NCI-H446 treated with DMSO at 0.1 percent for 48 hours (cell line): ENCODE measurements at places on chromosomes 13 and 19.

- DNase-seq, result no peak
Measured at GRCh38 chr19:2266183-2266993, 10.2 kb upstream of the JSRP1 start.

GRCh38 chr19:29031216-29031615 lies 181.7 kb downstream of the UQCRFS1 start:
- DNase-seq, result no peak

DNA sequence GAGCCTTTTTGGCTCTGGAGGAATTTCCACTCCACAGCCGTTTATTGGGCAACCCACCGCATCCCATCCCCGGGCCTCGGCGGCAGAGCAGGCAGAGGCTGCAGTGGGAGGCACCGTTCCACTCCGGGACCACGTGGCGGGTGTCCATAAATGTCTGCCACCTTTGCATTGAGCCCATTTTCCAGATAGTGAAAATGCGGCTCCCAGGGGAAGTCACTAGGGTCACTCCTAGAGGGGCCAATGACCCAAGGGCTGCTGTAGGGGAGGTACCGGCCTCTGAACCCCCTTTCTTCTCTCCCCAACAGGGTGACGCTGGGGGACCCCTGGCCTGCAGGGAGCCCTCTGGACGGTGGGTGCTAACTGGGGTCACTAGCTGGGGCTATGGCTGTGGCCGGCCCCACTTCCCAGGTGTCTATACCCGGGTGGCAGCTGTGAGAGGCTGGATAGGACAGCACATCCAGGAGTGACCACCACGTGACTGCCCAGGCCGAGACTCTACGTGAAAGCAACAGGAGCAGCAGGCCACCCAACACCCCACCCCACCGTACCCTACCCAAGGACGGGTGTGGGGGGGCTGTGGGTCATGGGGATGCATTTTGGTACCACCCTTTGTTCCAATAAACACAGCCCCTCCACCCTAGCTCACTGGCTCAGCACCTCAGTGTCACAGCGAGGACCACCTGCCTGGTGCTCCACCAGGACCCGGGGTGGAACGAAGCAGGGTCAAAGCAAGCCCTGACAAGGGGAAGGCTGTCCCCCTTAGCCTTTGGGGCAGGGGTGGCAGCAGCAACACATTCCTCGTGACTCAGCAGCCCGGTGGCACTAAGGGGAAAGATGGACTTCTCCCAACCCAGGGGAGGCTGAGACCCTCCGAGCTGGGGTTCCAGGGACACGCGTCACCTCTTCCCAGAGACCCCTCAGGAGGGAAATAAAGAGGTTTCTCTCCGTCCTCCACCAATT lies 1.5 kb downstream of the TIMM13 start:
- DNase-seq, result no peak

GRCh38 chr19:29893606-29894284 lies 48.3 kb upstream of the URI1 start:
- no peak for DNase-seq

DNA sequence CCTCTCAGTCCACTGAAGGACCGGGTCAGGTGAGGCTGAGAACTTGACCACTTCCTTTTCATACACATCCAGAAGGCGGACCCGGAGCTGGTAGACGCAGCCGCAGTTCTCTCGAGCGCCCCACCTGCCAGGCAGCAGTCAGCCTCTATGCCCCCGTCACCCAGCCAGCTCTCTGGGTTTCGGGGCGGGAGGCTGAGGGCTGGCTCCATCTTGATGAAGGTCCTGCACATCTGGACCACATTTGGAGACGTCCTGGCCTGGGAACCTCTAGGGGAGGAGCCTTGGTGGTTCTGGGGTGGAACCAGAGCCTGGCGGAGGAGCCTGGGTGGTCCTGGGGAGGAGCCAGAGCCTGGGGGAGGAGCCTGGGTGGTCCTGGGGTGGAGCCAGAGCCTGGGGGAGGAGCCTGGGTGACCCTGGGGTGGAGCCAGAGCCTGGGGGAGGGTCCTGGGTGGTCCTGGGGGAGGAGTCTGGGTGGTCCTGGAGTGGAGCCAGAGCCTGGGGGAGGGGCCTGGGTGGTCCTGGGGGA lies 14.3 kb downstream of the MRPS12 start:
- DNase-seq, result no peak

DNA sequence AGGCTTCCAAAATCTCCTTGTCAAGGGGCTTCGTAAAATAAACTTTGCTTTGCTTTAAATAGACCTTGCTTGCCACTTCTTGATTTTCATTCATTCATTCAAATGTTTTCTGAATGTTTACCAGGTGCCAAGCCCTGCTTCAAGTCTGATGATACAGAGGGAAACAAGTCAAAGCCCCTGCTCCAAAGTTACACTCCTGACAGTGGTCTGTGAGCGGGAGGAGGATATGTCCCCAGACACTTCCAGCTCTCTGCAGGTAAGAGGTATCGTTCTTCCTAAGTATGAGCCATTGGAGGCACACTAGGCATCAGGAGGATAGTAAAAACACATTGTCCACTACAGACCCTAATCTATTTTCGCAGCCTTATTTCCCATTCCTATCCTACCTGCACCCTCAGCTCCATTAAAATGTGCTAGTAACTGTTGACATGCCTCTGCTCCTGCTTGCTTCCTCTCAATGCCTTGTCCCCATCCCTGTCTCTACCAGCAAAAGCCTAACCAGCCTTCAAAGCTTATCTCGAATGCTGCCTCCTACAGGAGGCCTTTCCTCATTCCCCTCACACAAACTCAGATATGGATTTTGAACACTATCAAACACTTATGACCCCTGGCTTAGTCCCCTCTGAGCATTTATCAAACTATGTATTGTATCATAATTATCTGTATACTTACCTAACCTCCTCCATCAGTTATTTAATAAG lies 6.2 kb upstream of the WBP4 start:
- no peak for DNase-seq

DNA sequence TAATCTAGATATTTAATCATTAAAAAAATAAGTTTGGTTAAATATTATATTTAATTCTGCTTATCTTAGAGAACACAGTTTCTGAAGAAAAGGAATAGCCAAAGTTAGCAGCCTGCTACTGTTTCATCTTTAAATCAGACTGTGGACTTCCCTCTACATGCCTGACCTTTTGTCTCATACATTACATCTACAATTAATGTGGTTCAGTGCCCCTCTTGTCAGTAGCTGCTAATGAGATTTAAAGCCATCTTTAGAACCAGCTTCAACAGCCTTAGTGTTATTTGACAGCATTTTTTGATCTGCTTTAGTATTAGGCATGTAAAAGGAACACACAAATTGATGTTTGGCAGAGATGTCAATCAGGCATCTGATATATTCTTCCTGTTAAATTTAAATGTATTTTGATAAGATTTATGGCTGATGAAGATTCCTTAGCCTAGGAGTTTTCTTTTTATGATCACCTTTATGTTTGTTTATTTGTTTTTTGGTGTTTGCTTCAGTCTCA lies 1925.8 kb upstream of the PRR20A start:
- DNase-seq, result no peak

GRCh38 chr13:105219651-105220050 lies 1315.8 kb downstream of the EFNB2 start:
- no peak for DNase-seq

DNA sequence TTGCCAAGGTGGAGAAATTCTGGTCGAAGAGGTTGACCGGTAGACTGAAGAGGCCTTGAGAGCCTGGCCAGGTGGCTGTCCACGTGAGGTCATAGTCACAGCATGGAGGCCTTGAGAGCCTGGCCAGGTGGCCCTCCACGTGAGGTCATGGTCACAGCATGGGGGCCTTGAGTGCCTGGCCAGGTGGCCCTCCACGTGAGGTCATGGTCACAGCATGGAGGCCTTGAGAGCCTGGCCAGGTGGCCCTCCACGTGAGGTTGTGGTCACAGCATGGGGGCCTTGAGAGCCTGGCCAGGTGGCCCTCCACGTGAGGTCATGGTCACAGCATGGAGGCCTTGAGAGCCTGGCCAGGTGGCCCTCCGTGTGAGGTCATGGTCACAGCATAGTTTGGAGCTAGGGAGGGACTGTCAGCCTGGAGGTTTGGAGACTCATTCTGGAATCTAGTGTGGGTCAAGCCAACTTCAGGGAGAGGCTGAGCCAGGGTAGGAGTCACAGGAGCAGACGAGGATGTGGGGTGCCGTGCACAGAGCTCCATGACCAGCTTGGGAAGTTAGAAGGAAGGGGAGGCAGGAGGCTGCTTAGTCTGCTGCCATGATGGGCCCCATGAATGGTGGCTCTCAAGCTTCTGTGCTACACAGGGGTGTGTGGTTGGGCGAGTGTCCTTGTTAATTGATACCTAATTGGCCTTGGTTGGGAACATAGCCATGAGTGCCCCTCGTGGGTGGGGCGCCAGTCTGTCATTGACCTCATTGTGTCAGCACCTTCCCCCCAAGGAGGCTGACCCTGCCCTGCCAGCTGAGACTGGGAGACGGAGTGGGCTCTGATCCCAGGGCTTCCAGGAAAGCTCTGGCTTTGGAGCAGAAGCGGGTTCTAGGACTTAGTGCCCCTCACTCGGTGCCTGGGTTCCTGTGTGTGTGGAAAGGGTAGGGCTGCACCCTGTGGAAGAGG lies 4.0 kb downstream of the LENG9 start:
- DNase-seq, result no peak

GRCh38 chr19:30011051-30011578 lies 69.1 kb downstream of the URI1 start:
- DNase-seq, result no peak

GRCh38 chr13:75876142-75877050 lies 240.3 kb downstream of the LMO7 start:
- no peak for DNase-seq

DNA sequence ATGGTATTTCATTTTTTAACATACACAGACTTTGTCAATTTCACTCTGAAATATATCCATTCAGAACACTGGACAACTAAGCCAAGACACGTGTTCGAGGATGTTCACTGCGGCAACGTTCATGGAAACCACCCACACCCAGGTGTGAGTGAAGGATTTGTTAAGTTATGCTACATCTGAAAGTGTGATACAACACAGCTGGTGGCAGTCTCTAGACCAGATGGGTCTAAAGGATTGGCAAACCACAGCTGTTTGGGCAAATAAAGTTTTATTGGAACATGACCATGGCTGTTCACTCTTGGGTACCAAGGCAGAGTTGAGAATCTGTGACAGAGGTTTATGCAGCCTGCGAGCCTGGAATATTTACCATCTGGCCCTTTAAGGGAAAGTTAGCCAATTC lies 12.0 kb downstream of the SLC7A9 start:
- DNase-seq, result no peak

DNA sequence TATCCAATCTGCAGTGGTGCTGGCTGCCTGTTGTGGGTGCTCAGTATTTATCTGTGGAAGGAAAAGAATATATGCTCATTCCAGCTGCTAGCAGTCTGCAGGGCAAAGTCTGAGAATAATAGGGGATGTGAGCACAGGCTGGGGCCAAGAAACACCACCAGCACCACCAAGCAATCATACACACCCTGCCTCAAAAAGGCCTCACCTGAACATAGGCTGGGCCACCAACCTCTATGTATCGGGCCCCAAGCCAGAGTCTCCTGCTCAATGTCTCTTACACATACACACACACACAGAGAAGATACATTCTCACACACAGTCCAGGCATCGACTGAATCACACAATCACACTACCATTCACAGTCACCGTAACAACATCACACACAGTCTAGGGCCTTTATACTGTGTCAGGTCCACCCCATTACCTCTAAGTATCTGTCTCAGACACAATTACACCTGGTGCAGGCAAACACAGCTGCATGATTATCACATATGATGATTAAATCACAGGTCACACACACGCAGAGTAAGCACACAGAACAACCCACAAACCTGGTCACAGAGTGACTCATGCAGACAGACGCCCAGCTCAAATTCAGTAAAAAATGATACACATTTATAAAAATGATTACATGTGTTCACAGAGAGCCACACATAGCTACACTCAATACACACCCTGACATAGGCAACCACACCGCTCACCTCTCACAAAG lies 1.3 kb upstream of the ZSCAN22 start:
- DNase-seq, result no peak

DNA sequence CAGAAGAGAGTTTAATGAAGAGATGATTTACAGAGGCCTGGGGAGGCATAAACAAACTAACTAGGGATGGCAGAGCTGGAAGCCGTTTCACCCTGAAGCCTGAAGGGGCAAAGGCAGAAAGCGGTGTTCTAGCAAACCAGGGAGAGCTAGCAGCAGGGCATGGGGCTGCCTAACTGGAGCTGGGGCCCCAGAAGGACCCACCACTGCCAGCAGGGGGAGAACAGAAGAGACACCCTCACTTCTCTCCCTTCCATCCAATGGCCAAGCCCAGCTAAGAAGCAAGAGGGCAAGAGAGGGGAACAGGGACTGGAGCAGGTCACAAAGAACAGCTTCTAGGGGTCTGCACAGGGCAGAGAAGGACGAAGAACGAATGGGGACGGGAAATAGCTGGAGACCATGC lies 195.5 kb downstream of the KATNAL1 start:
- no peak for DNase-seq

DNA sequence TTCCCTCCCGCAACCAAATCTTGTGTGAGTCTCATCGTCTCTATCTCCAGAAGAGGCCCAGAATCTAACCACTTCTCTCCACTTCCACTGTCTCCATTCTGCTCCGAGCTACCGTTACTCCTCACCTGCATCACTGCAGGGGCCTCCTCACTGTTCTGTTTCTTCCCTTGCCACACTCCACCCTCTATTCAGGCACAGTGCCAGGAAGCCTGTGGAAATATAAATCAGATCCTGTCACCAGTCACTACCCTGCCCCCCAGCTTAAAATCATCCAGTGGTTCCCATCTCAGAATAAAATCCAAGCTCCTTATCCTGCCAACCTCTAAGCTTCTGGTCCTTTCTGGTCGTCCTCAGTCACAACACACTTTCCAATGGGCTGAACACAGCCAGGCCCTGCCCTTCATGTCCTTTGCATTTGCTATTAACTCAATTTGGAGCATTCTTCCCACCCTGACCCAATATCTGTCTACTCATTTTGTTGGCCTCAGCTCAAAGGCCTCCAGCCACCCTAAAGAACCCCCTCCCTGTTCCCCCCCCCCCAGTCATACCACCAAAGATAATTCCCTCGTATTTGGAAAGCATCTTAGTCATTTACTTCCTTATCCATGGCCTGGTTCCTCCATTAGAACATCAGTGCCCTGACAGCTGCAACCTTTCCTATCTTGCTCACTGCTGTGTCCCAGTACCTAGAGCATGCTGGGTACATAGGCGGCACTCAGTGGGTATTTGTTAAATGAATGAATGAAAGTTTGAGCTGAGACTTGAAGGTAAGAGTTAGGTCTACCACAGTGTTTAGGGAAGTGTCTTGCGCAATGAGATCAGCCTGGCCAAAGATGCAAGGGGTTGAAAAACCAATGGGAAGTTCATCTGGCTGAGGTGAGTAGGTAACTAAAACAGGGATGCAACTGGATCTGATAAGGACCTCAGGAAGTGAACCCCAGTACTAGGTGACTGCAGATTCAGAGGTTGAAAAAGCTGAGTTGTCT lies 24.4 kb downstream of the ZNF175 start:
- DNase-seq, result no peak

- DNase-seq, result no peak
Measured at GRCh38 chr13:30346153-30346788, 38.9 kb upstream of the KATNAL1 start.
